Stimulated activated CD4-positive, alpha-beta T cell treated with anti-CD3 and anti-CD28 coated beads, Interleukin-1b, Interleukin-23, amount 100 ng/mL, for 24 hours (primary cell): ENCODE measurements at places on chromosomes 5 and 9.

DNA sequence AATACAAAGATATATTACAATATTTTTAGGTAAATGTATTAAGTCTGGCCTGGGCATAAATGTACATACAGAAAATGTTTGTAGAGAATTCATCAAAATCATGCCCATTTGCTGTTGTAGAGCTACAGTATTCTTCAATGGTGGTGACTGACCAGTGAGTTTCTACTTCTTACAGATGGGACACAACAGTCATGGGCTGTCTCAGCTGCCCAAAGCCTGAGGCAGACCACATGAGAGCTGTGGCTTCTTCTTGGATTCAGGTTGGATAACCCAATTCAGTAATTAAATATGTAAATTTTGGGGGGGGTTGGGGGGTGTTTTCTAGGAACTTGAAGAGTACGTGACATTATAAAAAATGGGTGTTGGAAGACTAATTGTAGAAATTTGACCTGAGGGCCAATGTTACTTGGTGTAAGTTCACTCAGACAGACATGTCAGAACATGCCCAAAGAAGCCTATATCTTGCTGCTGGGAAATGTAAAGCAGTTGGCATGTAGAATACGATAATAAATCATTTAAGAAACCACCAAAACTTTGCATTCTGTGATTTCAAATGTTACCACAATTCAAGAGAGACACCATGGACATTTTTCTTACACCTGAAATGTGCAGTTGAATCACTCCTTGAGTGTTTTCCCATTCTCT, 17.9 kb downstream of the STARD4 start:
- no peak for DNase-seq

- no peak for DNase-seq
These were observed 13.1 kb downstream of the LOX start for GRCh38 chr5:122064992-122065391.

- DNase-seq = no peak
These were observed 21.4 kb downstream of the IPPK start for GRCh38 chr9:92648474-92648971.

DNA sequence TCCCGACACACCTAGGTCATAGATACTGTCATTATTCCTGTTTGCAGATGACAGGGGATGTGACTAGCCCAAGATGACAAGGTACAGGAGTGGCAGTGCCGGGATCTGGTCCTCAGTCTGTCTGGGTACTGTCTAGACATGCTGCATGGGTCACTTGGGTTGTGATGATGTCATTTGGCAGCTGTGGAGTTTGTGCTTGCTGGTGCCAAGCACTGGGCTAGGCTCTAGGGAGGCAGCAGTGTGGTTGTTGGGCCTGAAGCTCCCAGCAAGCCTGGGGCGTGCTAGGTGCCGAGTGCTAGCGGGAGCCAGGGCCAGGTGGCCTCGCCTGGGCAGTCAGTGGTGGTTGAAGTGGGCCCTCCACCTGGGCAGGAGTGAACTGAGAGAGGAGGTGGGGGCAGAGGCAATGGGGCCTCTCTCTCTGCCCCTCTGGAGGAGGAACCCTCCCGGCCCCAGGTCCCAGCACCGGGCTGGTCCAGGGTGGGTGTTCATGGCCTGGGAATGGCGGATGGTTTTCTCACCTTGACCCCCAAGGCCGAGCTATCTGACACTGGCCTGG, 8.8 kb upstream of the ASB6 start:
- DNase-seq = no peak

DNA sequence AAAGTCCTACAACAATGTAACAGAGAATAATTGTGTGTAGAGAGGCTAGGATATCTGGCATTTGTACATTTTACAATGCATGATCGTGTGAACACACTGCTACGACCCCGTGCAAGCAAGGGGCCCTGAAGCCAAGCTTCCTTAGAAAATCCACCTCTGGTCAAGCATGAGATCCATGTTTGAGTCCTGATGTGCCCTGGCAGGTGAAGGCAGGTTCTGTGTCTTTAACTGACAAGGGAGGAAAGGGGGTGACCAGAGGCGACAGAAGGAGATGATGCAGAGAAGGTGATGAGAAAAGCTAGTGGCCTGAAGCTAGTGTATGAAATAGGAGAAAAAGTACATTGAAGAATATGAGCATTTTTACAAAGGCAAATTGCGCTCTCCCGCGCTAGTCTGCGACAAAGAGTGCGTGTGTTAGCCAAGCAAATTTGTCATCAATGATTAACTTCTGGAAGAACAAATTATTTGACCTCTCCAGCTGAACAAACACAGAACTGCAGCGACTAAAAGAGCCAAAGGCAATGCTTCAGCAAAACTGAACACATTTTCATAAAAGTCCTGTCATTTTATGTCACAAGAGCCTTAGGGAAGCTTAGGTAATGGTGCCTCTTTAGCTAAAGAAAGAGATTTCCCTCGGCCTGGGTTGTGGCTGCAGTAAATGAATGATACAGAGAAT, 101.7 kb upstream of the DAPK1 start:
- DNase-seq = no peak

- DNase-seq = no peak
These were observed 376.6 kb downstream of the EFNA5 start for GRCh38 chr5:107294211-107294550.

DNA sequence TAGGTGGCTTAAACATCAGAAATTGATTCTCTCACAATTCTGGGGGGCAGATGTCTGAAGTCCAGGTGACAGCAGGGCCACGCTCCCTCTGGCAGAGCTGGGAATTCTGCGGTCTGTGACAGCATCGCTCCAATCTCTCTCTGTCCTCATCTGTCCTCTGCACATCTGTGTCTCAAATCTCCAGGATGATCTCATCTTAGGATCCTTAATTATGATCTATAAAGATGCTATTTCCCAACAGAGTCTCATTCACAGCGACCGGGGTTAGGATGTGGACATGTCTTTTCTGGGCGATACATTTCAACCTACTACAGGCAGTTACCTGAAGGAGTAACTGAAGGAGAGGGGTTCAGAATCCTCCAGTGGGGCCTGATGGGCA, 31.4 kb downstream of the ANKRD33B start:
- DNase-seq = no peak

DNA sequence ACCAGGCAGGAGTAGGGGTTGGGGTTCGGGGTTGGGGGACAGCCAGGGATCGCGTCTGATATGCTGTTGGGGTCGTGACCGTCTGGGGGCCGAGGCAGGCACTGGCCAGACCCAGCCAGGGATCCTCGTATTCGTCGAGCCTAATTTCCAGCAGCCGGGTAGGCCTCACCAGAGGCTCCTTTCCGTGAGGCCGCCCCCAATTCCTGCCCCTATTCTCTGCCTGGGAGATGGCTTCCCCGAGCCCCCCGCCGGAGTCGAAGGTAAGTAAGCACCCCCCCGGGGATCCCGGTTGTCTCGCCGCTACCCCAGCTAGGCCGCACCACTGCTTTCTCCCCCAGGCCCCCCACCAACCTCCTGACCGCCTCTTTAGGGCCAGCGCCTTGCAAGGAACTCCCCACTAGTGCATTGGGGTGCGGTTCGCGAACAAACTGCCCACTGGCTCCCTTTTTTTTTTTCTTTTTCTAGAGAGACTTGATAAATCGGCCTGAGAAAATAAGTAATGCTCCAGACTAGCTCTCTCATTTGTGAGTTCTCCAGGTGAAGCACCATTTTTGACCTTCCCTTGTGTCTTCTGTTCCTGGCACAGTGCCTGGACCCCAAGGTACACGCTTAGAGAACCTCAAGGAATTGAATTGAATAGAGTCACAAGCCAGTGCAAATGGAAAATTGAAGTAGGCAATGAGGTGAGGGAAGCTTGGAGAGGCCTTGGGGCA, 435 bp downstream of the ZNF189 start:
- no peak for DNase-seq

GRCh38 chr5:123671042-123671441, 159.1 kb downstream of the CSNK1G3 start:
- peak; percentile 20 for DNase-seq

DNA sequence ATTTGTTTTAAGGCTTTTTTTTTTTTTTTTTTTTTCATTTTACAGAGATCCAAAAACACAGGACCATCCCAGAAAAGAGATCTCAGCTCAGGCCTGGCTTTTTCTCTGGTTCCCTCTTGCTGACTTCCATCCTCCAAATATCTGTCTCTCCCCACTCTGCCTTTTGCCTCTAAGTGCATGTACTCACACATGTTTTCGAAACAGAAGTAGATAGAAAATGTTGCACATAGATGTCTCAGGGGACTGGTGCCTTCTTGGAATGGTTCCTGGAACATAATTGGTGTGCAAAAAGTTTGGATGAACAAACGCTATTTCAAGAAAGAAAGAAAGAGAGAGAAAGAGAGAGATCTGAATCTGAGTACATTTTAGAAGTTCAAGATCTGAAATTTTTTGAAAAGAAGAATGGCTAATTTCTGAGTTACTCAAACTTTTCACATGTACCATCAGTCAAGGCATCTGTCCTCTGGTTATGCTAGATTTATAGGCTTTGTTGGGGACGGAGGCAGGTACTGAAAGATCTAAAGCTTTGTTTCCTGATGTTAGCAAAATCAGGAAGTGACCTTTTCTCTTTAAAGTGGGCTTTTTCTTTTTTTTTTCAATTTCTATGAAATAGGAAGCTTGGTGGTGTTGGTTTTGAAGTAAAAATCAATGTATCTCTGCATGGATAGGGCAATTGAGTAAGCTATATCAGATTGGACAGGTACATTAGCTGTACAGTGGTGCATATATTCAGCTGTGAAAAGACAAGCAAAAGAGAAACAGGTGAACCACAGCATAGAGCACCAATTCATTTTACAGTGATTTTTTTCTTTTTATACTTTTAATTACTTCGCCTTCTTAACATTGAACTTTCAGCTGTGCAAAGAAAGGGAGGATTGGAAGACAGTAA, 8.5 kb upstream of the TNFSF8 start:
- no peak for DNase-seq

DNA sequence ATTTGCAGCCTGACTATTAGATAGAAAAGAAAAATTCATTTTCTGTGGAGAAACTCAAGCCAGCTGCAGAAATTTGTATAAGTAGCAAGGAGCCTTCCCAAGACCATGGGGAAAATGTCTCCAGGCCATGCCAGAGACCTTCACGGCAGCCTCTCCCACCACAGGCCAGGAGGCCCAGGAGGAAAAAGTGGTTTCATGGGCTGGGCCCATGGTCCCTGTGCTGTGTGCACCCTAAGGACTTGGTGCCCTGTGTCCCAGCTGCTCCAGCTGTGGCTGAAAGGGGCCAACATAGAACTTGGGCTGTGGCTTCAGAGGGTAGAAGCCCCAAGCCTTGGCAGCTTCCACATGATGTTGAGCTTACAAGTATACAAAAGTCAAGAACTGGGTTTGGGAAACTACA, 73.3 kb upstream of the TTC23L start:
- no peak for DNase-seq

DNA sequence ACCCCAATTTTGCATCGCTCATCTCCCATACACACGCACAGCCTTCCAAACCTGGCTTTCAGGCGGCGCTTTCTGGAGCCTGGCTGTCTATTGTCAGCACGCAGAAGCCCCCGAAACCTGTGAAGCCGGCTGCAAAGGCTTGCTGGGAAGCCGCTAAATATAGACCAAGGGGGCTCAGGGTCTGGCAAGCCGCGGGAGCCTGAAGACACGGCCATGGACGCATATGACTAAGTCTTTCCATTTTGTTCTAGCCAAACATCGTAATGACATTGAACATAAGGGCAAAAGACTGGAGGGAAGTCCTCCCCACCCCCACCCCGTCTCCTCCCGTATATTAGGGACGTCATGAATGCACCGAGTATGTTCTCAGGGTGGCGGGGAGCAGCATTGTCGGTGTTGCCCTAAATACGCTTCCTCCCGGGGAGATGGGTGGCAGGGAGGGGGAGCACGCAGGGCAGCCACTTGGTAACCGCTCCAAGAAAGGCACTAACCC, 1.1 kb downstream of the CTNND2 start:
- no peak for DNase-seq

GRCh38 chr5:14105718-14106410, 37.3 kb upstream of the TRIO start:
- DNase-seq = no peak

DNA sequence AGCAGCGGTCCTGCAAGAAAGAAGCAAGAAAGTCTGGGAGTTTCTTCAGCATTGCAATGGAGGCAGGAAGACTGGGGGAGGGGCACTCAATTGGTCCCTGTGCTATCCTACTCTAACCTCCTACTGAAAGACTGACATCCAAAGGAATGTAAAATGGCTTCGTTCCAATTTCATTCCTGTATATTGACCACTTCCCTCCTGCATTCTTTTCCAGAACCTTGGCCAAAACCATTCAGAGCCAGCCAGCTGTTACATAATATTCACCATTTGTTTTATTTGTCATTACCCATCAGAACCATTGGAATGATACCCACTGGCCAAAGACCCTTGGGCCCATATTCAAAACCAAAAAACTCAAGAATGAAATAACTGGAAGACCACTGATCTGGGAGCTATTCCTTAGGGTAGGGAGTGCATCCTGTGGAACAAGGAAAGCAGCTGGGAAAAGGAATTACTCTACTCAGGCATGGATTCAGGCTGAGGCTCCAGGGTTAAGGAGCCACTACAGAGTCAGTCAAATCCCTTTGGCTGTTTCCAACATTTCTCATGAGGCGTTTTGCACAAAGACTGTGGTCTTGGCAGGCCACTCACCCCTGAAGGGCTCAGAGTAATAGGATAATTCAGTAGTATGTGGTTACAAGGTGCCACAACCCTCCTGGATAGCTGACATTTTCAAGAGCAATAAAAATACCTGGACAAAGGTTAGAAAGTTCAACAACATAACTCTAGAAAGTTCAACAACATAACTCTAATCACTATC, 148.7 kb upstream of the SLC1A3 start:
- no peak for DNase-seq

GRCh38 chr9:137297966-137298365, 4.1 kb downstream of the NRARP start:
- DNase-seq = no peak

GRCh38 chr9:8571643-8572042, 772.1 kb upstream of the DMAC1 start:
- DNase-seq = no peak

GRCh38 chr9:3578786-3579185, 53.0 kb upstream of the RFX3 start:
- no peak for DNase-seq

DNA sequence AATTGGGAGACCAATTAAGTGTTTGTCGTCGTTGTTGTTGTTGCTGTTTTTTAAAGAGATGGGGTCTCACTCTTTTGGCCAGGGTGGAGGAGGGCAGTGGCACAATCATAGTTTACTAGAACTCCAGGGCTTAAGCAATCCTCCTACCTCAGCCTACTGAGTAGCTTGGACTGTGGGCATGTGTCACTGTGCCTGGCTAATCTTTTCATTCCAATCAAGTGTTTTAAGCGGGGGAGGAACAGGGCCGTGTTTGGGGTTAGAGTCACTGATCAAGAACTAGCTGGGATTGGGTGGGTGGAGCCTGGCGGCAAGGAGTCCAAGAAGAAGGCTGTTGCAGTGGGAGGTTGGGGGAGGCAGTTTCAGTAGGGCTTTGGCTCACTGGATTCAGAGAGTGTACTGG, 13.8 kb downstream of the SNX30 start:
- DNase-seq = no peak

GRCh38 chr9:113673726-113674125, 202.4 kb upstream of the ZNF618 start:
- no peak for DNase-seq

GRCh38 chr5:148816782-148817181, 9.6 kb upstream of the ADRB2 start:
- no peak for DNase-seq

GRCh38 chr5:181230551-181230950, 7.5 kb downstream of the TRIM41 start:
- DNase-seq = no peak
